ENCODE measurements at places on chromosomes 6 and 20.

- no peak for DNase-seq
These were observed 126.8 kb downstream of the IPCEF1 start for GRCh38 chr6:154229786-154230185.

DNA sequence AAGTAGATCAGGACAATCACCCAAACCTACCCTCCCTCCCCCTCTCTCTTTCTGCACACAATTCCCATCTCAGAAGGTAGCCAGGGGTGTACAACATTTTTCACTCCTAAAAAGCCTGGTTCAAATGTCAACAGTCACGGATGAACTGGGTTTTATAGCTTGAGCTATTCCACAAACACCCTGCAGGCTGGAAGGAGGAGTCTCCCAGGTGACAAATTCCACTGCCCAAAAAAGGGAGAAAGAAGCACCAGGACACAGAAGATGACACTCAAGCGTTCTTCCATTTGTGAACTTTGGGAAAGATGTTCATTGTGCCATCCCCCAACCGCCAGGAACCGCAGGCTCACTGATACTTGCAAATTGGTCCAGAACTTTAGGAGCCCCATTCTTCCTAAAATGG, 111.5 kb upstream of the NFATC2 start:
- no peak for DNase-seq

DNA sequence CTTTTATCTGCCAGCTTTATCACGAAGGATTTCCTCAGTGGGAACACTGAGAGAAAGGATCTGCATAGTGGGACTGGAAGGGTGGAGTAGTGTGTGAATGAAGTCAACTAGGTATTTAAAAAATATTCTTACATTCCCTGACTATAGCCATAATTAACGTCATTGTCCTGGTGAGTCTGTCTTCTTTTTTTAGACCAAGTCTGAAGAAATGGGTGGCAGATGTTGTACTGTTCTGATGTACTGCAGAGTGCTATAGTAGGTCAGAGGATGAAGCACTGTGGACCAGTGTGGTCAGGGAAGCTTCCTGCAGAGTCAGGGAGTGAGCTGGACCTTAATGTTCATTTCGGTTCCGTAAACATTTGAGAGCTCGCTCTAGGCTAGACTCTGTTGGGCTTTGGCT, 11.9 kb downstream of the TULP4 start:
- DNase-seq, result no peak

DNA sequence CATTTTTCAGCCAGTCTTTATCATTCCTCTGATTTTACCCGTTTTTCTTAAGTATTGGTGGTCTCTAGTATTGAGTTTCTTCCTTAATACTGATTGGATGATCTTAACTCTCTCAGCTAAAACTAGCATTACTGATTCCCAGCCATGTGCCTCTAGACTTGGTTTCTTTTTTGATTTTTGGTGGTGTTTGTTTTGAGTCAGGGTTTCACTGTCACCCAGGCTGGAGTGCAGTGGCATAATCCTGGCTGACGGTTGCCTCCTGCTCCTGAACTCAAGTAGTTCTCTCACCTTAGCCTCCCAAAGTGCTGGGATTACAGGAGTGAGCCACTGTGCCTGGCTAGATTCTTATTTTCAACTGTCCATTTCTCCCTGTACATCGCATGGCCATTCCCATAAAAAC, 24.9 kb downstream of the DPPA5 start:
- no peak for DNase-seq

DNA sequence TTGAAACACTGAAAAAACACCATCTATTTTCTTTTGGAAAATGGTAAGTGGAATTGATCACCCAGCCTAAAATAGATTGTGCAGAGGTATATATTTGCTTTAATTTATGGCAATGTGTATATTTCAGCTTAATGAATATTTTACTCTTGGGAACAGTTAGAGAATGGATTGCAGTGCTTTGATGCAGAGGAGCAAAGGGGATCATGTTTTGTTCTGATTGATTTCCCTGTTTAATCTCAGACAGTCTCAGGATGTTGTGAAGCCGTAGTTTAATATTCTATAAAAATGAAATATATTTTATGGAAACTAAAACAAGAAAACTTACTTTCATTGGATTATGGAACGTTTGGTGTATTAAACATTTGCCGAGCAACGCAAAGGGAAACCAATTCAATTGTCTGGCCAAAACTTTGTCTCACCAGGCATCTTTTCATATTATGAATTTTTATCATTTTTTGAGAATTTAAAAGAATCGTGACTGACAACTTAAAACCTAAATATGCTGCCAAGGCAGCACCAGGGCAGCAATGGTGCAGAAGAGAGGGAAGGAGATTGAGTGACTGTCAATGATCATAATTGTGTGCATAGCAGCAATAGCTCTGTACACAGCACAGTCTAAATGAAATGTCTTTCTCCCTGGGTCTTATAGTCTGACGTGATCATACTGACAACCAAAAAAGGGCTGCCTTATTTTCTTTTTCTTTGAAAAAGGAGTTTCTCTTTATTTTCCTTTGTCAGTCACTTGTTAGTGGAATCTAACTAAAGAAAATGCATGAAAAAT, 105.5 kb upstream of the EPHA7 start:
- DNase-seq, result no peak

GRCh38 chr20:41362748-41363140, 3.9 kb downstream of the EMILIN3 start:
- no peak for DNase-seq

DNA sequence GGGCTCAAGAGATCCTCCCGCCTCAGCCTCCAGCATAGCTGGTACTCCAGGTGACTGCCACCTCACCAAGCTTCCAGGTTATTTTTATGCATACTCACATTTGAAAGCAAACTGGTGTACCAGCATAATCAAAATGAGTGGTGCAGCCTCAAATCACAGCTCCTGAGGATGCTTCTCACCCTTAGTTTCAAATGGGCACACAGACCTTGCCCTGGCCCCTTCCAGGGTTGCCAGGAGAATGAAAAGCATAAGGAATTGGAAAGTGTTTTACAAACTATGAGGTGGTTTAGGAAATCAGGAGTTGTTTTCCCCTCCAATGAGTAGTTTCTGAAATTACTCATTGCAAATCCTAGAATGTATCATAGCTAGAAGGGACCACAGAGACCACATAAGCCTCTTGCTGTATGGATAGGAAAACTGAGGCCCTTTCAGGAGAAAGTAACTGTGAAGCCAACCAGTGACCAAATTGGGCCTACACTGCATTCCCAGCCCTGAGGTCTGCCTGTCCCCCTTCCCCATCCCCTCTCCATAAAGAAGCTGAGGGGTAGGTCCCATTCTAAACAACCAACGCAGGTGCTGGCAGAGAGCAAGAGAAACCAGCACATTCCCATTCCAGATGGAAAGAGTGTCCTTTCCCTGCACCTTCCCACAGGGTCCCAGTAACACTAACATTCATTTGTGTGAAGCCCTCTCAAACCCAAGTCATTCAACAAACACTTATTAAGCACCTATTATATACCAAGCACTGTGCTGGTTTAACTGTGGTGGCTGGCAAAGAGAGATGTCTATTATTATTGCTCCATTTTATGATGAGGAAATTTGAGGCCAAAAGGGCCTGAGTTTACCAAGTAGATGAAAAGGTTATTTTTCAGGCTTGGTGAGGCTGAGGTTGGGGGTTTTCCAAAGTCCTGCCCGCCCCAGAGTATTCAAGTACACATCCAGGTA, 2.1 kb upstream of the E2F1 start:
- no peak for DNase-seq

DNA sequence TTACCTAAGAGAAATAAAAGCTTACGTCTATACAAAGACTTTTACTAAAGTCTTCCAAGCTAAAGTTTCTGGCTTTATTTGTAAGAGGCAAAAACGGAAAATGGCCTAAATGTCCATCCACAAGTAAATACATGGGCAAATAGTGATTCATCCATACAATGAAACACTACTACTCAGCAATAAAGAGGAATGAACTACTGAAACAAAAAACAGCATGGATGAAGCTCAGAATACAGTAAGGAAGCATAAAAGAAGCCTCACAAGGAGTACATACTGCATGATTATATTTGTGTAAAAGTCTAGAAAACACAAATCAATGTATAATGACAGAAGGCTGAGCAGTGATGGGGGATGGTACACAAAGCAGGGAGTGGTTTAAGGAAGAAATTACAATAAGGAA, 84.7 kb downstream of the F13A1 start:
- no peak for DNase-seq

- DNase-seq, result no peak
These were observed 12.5 kb upstream of the RALGAPB start for GRCh38 chr20:38460040-38460623.

DNA sequence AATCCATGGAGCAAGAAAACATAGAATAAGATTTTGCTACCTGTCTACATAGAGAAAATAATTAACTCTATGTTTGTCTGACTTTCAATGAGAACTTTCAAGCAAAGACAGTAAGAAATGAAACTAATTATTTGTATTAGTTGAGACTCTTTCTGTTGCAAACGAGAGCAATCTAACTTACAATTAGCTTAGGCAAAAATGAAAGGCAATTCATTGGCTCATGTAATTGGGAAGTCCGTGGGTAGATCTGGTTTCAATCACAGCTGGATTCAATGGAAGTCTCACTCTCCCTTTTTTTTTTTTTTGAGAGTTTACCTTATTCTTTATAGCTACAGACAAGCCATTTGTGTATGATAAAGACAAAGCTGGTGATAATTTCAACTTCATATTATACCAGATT, 68.2 kb upstream of the STXBP5 start:
- DNase-seq, result no peak

DNA sequence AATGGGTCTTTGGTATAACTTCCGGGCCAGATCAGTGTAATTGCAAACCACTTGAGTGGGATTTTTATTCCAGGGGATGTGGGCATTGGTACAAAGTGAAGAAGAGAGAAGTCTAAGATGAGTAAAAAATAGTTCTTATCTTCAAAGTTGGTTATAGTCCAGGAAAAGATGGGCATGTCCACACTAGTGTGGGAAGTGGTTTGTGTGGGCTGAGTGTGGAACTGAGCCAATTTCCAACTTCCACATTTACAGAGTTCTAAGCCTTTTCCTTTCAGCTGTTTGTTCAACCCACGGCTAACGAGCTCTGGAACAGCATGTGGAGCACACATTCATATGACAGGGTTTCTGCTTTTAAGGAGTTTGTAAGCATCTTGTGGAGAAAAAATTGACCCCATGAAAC, 72.3 kb upstream of the IFNGR1 start:
- DNase-seq, result no peak

DNA sequence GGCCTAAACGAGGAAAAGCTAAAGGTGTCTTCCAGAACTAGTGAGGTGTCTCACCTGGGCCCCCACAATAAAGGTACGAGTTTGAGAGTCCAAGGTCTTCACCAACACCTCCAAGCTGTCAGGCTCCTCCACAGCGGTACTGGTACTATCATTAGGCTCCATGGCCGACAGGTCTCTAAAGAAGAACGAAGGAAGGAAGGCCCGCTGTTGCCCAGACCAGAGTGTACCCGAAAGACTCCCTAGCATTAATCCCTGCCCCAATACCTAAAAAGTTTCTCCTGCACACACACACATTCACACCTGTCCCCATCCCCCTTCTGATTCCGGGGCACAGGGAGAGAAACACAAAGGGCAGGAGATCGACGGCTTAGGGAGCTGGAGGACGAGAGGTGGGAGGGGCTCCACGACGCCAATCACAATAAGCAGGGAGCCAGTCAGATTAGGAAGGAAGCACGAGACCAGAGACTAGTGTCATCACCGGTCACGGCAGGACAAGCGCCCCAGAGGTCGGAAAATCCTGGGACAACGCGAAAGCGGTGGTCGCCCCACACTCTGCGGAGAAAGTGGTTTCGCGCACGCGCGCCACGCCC, 764 bp downstream of the BAG6 start:
- DNase-seq, result no peak

- DNase-seq, result no peak
These were observed 32.6 kb downstream of the HDGFL1 start for GRCh38 chr6:22601984-22602383.

DNA sequence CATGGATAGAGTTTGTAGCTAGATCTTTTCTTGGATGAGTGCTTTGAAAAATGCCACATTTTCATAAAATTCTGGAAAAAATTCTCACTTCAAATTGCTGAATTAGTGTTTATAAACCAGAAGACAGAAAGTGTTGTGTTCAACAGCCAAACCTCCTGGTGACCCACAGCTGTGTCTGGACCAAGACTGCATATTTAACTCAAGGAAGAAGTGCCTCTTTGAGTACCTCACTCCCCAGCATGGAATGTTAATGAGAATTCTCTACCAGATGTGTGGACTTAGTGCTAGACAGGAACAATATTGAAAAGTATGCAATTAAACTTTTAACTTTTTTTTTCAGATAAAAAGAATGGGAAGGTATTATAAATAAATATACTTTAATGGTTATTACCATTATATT, 609.3 kb downstream of the COL12A1 start:
- DNase-seq, result no peak

- DNase-seq, result no peak
These were observed 27.2 kb downstream of the UBE2V1 start for GRCh38 chr20:50085481-50086365.

- no peak for DNase-seq
These were observed 4.9 kb downstream of the TAP2 start for GRCh38 chr6:32833664-32834063.

- DNase-seq, result no peak
These were observed 50.0 kb upstream of the PLEKHG1 start for GRCh38 chr6:150549674-150550101.

DNA sequence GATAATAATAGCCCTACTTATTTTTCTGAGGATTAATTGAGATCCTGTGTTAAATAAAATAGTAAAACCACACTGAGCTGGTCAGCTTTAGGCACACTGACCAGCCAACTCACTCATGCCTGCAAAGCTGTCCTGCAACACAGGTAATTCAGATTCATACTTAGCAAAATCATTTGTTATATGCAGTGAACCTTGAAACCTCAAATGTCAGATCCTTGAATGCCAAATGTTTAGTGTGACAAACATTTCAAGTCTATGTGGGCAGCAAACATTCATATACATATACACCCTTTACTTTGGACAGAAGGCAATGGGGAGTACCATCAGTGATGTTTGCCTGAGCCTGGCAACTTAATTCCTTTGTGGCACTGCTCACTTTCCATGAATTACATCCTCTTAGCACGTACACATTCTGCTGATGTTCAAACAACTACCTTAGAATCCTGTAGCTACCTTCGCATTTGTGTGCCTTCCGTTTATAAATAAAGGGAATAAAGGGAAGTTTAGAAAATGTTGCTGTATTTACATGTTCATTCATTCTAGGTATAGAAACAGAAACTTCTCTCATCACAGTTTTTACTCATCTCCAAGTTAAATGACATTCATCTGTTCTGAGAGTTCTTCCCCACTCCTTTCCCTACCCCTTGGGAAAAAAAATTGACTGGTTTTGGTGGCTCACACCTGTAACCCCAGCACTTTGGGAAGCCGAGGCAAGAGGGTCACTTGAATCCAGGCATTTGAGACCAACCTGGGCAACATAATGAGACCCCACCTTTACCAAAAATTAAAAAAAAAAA, 140.8 kb downstream of the ZFAND3 start:
- DNase-seq, result no peak

DNA sequence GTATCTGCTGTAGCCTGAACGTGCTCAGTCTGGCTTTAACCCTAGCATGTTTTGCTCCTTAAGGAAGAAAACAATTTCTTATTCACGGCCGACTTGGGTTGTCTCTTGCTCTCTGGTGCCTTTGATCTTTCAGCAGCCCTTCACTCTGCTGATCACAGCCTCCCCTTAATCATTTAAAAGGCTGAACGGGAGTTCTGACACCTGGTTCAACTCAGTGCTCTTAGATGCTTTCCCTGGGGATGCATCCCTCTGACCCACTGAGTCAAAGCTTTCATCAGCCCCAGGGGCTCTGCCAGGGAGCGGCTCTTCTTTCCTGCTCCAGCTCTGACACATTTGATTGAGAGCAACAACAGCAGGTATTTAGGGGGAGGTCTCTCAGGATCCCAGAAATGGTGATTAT, 79.0 kb upstream of the FYN start:
- DNase-seq, result no peak

Data from activated CD8-positive, alpha-beta memory T cell treated with anti-CD3 and anti-CD28 coated beads for 1 hour (primary cell).